Esophagus squamous epithelium (tissue), 5 donors: ENCODE measurements at places on chromosomes 5 and 9.

DNA sequence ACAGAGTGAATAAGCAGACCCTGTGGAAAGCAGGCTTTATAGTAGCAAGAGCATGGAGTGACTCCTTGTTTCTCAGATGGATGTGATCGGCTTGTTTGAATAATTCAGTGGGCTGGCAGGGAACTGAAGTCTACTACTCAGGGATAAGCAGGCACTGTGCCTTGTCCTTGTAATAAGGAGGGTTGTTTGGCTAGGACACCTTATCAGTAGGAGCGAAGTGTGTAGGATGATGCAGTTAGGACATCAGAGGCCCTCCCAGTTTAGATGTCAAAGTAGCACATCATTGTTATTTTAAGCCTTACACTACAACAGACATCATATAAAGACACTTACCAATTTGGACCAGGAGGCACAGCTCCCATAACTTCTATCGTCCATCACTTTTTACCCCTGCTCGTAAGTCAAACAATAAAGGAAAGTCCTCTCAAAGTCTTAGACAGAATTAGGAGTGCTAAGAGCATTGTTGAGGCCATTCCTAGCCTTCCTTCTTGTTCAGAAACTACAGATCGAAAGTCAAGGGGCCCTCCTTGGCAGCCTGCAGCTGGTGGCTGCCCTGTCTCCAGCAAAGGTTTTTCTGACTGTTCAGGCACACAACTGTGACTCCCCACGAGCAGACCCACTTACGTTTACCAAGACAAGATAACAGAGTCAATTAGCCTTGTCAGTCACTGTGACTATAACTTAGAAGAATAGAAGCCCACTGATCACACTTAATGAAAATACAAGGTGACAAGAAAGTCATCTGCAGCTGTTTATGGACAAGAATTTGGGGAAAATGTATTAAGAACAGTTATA is 218.6 kb downstream of the SNX18 start:
- DNase-seq: no peak

DNA sequence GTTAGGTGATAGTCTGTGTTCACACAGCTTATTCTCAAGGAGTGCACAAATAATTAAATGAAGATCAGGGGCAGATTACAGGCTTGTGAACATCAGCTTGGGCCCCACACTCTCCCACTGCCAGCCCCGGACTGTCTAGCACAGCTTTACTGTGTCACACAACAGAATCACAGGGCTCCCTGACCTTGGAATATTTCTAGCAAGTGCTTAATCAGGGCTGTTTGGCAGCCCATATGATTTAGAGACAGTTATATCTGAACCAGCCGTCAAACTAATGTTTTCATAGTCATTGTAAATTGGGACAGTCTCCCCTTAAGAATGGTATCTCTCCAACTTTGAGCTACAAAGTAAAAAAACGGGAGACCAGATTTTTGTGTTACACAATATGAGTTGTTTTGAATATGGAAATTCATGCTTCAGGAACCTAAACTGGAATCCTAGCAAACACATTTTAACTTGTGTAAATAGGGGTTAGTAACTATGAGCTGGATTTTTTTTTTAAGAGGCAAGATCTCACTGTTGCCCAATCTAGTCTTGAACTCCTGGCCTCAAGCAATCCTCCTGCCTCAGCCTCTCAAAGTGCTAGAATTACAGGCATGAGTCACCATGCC is 517.6 kb downstream of the BNC2 start:
- no peak for DNase-seq

- DNase-seq: no peak
These were observed 9.1 kb upstream of the EXOC3 start for GRCh38 chr5:433836-434235.

- no peak for DNase-seq
These were observed 431 bp downstream of the BNC2 start for GRCh38 chr9:16869882-16870595.

DNA sequence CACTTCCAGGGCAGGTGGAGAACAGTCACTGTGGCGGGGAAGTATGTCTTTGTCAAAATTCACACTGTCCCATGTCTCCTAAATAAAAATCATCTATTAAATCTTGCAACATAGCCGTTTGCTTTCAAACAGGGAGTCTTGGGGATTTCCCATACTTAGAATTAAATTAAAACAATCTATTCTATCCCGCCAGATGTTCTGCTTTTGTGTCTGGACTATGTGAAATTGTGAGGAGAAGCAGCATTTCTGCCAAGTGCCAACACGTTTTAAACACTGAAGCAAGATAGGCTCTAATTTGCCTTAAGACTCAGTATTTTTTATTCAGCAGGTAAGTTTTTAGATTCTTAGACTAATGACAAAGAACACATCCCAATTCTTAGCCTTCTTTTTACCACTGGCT is 73.7 kb downstream of the SPATA31C2 start:
- no peak for DNase-seq

GRCh38 chr5:38529955-38530646 is 26.3 kb downstream of the LIFR start:
- DNase-seq: no peak

DNA sequence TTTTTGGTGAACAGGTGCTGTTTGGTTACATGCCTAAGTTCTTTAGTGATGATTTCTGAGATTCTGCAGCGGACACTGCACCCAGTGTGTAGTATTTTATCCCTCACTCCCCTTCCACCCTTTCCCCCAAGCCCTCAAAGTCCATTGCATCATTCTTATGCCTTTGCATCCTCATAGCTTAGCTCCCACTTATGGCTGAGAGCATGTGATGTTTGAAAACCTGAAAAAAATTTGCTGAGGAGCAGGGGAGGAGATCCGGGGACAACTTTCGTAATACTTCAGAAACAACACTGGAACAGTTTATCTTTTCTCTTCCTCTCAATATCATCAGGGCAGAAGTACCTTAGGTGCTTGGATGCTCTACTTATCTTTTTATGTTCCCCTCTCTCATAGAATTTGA is 226.4 kb downstream of the ADAMTS6 start:
- DNase-seq: no peak

DNA sequence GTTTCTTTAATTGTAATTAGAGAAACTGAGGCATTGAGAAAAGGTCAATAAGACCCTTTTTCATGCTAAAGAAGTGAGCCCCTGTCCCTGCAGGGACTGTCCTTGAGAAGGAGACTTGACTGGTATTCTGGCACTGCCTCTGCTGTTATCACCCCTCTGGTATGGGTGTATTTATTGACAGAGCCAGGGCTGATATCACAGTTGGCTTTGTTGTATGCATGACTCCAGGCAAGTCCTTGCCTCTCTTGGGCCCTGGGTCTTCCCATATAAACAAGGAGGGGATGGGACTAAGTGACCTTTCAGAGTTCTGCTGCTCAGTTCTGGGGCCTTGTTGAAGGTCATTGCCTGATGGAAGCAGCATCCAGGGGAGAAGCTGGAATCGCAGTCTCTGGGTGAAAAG is 71.8 kb upstream of the PPARGC1B start:
- DNase-seq: no peak

DNA sequence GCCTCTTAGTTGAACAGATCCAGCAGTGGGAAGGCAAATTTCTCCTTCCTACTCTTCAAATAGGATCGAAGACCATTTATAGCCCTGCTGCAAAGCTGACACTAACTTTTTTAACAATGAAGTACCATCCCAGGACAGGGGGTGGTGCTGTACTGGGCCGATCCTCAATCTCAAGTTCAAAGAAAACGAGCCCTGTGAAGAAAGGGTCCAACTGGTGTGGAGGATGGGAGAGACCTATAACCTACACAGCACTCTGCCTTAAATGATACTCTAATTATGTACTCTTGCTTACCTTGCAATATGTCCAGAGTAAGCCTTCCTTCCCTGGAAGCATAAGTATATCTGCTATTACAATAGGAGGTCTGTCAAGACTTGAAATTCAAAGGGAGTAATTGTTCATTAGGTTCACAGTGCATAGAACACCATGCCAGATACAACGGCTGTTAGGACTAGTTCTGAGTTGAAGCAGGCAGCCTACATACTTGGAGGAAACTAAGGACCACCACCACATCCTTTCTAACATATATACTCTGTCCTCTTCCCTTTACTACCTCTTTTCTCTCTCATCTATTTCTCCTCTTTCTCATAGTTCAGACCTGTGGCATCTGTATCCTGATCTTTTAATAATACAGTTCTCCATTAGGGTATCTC is 6.2 kb downstream of the ETF1 start:
- DNase-seq: no peak

GRCh38 chr9:70135176-70135575 is 91.5 kb downstream of the MAMDC2 start:
- no peak for DNase-seq

DNA sequence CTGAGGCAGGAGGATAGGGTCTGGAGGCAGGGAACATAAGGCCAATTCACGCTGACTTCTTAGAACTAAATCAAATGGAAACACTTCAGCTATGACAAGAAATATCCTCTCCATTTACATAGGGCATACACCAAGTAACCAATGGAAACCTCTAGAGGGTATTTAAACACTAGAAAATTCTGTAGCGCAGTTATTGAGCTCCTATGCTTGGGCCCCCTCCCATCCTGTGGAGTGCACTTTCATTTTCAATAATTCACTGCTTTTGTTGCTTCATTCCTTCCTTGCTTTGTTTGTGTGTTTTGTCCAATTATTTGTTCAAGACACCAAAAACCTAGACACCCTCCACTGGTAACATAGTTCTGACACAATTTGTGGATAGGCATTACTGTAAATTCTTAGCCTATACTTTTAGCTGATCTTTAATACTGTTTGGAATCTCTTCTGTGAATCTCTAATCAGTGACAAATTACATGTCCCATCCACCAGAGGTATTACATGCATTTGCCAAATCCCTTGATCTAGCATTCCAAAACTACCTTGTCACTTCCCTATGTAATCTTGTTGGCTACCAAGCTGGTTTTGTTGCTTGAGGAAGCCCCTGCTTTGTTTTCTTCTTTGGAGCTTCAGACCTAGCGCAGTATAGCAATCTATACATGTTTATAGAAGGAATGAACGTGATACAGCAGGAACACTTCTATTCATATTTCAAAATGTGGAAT is 61.6 kb downstream of the ST8SIA4 start:
- DNase-seq: no peak

DNA sequence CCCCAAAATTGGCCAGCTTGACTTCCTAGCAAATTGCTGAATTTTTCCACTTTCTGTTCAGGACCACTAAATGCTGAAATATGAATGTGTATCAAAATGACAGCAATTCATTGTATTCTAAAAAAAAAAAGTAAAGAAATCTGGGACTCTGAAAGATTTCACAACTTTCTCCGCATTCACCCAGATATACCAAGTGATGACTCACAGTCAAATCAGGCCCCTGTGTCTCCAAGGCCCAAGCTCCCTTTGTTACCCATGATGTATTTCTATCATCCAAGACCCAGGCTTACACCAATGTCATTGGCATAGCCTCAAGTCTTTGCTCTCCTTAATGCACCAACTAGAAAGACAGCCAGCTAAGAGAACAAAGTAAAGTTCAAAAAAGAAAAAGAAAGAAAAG is 493.9 kb downstream of the NTRK2 start:
- no peak for DNase-seq

DNA sequence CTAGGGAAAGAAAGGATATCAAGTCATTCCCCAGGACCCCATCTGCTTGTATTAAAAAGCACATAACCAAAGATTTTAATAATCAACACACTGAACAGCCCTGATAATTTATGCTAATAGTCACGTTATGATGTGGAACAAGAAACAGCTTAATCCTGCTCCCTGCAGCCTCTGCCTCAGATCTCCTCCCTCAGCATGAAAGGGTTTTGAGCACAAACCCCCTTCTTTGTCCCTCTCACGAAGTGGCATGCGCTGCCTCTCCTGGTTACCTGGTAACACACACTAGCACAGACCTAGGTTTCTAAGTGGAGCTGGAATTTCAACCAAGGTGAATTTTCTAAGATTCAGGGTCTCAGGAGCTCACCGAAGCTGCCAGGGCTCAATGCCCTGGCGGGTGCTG is 5.1 kb downstream of the IGFBPL1 start:
- DNase-seq: no peak

- no peak for DNase-seq
These were observed 27.3 kb downstream of the LHFPL2 start for GRCh38 chr5:78621291-78621738.

DNA sequence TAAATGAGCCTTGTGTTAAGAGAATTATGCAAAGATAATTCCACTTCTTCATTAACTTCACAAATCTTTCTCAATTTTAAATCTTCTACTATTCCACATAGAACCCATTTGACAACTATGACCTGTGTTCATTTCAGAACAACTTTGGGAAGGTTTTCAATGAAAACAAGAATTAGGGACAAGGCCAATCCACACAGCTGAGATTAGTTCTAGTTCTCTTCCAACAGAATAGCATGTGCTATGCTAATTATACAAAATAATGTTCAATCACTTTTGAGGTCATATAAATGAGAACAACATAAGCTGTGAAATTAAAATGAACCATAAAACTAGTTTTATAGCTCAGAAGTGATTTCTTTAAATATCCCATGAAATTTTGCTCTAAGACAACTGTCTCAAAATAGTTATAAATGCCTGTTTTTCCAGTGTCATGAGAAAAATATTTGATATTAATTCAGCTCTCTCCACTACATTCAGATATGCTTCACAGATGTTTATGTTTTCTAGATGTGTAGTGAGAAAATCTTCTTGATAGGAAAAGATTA is 7.2 kb upstream of the LHFPL2 start:
- no peak for DNase-seq

GRCh38 chr5:171906703-171907590 is 99.5 kb downstream of the FBXW11 start:
- DNase-seq: no peak

GRCh38 chr5:96909435-96909834 is 26.4 kb upstream of the LNPEP start:
- no peak for DNase-seq

DNA sequence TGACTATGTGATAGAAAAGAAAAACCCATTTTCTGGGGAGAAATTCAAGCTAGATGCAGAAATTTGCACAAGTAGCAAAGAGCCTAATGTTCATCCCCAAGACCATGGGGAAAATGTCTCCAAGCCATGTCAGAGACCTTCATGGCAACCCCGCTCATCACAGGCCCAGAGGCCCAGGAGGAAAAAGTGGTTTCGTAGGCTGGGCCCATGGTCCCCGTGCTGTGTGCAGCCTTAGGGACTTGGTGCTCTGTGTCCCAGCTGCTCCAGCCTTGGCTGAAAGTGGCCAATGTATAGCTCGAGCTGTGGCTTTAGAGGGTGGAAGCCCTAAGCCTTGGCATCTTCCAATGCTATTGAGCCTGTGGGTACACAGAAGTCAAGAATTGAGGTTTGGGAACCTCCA is 711.2 kb upstream of the ZNF608 start:
- no peak for DNase-seq

- DNase-seq: no peak
These were observed 17.6 kb downstream of the MEGF9 start for GRCh38 chr9:120696551-120697230.

GRCh38 chr5:33444542-33444941 is 3.8 kb downstream of the TARS1 start:
- no peak for DNase-seq

- no peak for DNase-seq
These were observed 211.6 kb downstream of the DTWD2 start for GRCh38 chr5:118776755-118777154.
